ENCODE measurements at places on chromosomes 2 and 18. TPM values are rescaled to one million over a fixed set of nuclear protein-coding genes. Genes with fewer than 3 reads are reported as not detected.

The ZNF385B gene
- total RNA-seq, result not detected

The DNAH7 gene
- total RNA-seq, result 0.86 TPM

The UGT1A8 gene
- total RNA-seq, result not detected

The COL3A1 gene
- 2,539 TPM for total RNA-seq

The IKZF2 gene
- total RNA-seq, result 16.8 TPM

The GALNT5 gene
- 4.3 TPM for total RNA-seq

The CENPA gene
- total RNA-seq, result 16.1 TPM

The CPO gene
- not detected for total RNA-seq

The MC5R gene
- total RNA-seq, result not detected

The CFC1 gene
- total RNA-seq, result not detected

The MZT2B gene
- 261 TPM for total RNA-seq

The UGT1A10 gene
- total RNA-seq, result not detected

Data from myometrial cell (primary cell).